ENCODE measurements at places on chromosomes 13 and 19.

- DNase-seq: no peak
Observed at GRCh38 chr19:19077103-19077502, 13.3 kb downstream of the SLC25A42 start.

GRCh38 chr19:21934131-21934530, 76.6 kb downstream of the ZNF208 start:
- DNase-seq: no peak

- no peak for DNase-seq
Observed at GRCh38 chr13:21946964-21947363, 276.1 kb downstream of the FGF9 start.

DNA sequence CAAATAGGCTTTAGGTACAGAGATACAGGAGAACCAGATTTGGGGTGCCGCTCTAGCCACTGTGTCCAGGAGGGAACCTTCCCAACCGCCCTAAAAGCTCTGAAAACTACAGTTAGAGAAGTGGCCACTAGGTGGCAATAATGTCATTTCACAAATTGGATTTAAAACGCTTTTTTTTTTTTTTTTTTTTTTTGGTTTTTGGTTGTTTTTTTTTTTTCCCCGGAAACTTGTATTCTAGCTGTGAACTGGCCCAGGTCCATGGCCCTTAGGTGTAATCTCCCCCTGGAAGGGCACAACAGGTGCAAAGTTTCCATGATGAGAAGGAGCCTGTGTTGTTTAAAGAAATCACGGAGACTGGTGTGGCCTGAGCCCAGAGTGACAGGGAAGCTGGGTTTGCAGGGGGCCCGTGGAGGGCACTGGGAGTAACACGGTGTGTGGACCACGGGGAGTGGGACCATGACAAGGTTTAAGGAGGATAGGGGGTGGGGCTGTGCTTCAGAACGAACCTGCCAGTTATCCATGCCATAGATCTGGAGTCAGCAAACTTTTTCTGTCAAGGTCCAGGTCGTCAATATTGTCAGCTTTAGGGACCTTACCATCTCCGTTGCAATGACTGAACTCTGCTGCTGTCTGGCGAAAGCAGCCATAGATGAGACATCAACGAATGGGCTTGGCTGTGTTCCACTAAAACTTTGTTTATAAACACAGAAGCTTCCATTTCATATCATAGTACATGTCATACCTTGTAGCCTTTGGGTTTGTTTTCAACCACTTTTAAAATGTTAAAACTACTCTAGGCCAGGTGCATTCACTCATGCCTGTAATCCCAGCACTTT, 10.1 kb downstream of the OR1I1 start:
- DNase-seq: no peak

- DNase-seq: no peak
Observed at GRCh38 chr13:103883164-103883563, 816.9 kb upstream of the SLC10A2 start.

- no peak for DNase-seq
Observed at GRCh38 chr19:45071545-45071938, 4.7 kb downstream of the ZNF296 start.

GRCh38 chr19:19285686-19286085, 12.6 kb upstream of the TM6SF2 start:
- no peak for DNase-seq

Data from germinal center (tissue), 1 donor.